ENCODE measurements at places on chromosomes 12 and 14. TPM values are rescaled to one million over a fixed set of nuclear protein-coding genes. Genes with fewer than 3 reads are reported as not detected.
A peak's percentile ranks its signal among the peaks of the same experiment; 100 is the strongest.

POTEM gene
- not detected for total RNA-seq

C12orf42 gene
- not detected for total RNA-seq

NRXN3 gene
- total RNA-seq, result 6.5 TPM

KRT74 gene
- not detected for total RNA-seq

GRCh38 chr12:25472453-25472852 lies 80.6 kb downstream of the LMNTD1 start:
- no peak for DNase-seq

- no peak for DNase-seq
Measured at GRCh38 chr12:5272018-5272785, 159.7 kb upstream of the NTF3 start.

DNA sequence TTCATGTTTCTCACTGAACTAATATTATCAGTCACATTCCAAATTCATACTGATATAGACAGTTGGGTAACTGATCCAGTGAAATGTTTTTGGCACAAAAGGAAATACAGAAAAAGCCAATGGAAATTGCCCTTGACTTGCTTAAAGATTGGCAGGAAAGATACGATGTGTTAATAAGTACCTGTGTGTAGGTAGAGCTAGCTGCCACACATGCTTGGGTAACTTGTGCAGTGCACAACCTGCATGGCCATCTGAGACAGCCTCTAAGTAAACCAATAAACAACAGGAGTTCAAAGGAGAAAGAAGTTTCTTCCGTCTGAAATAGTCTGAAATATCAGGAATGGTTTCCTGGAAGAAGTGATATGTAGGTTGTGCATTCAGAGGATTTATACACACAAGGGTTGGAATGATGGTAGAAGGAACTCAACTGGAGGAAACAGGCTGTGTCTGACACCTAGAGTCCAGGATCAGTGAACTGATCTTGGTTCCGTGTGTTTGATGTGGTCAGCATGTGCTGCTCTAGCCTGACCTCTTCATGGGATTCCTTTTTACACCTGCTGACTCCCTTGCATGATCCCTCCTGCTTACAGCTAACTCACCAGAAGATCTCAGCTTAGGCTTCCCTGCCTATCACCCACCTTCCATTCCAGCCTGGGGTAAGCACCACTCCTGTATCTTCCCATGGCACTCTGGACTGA lies 81.4 kb upstream of the KRR1 start:
- no peak for DNase-seq

- no peak for DNase-seq
Measured at GRCh38 chr12:116692605-116693004, 45.3 kb downstream of the SPRING1 start.

DNA sequence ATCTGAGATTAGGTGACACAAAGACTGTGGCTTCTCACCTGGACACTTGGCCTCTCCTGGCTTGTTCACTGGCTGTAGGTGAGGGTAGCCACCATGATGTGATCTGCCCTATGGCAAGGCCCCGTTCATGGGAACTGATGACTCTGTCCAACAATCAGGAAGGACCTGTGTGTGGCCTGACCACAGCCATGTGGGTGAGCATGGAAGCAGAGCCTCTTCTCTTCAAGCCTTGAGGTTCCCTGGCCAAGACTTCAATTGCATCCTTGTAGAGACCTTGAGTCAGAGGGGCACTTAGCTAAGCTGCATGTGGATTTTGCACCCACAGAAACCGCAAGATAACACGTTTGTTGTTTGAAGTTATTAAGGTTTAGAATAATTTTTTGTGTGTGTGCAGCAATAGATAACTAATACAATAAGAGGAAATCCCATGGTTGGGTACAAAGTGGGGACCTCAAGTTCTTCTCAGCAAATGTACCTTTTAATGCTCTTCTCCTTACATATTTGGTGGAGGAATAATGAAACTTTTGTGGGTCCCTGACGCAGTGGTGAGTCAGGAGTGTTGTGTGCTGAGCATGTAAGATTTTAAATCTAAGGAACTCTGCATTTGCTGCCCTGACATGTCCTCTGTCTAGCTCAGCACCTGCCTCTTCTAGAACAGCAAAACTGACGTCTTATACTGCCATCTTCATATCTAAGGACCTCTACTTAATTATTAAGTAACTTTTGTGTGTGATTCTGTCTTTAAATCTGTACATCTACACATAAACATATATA lies 27.5 kb upstream of the PLEKHG7 start:
- no peak for DNase-seq

DNA sequence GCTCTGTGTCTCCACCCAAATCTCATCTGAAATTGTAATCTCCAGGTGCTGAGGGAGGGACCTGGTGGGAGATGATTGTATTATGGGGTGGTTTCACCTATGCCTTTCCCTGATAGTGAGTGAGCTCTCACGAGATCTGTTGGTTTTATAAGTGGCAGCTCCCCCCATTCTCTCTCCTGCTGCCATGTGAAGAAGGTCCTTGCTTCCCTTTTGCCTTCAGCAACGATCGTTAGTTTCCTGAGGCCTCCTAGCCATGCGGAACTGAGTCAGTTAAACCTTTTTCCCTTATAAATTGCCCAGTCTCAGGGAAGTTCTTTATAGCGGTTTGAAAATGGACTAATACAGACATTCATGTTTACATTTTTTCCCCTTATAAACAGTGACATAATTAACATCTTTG lies 36.1 kb downstream of the PELI2 start:
- no peak for DNase-seq

DNA sequence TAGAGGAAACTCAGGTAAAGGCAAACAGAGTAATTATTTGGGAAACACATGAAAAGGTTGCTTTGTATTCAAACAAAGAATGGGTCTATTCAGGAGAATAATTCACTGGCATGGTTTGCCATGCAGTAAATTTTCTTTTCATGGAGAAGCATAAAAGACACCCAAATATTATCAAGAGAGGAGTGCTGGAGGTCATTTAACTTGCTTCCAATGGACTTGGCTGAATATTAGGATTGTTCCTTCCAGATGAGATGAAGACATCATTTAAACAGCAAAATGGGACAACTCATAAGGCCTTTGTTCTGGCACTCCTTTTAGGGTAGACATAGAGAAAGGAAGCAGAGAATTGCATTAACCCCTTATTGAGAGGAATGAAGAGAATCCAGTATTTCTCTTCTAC lies 38.7 kb downstream of the WIF1 start:
- DNase-seq, result no peak

DNA sequence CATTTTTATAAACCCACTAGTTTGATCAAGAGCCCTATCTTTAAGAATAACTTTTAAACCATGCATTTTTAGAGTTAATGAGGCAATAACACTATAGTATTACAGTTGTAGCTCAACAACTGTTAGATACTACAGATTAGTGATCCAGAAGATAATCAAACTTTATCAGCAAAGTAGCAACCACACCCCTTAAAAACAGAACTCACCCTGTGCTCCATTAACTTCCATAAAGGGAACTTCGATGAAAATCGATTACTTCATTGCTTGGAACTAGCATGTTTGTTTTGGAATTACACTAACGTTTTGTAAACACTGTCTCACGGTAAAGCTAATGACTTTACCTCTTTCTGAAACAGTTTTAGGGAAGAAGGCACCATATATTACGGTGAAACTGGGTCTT lies 1.4 kb downstream of the SGPP1 start:
- DNase-seq, result no peak

DNA sequence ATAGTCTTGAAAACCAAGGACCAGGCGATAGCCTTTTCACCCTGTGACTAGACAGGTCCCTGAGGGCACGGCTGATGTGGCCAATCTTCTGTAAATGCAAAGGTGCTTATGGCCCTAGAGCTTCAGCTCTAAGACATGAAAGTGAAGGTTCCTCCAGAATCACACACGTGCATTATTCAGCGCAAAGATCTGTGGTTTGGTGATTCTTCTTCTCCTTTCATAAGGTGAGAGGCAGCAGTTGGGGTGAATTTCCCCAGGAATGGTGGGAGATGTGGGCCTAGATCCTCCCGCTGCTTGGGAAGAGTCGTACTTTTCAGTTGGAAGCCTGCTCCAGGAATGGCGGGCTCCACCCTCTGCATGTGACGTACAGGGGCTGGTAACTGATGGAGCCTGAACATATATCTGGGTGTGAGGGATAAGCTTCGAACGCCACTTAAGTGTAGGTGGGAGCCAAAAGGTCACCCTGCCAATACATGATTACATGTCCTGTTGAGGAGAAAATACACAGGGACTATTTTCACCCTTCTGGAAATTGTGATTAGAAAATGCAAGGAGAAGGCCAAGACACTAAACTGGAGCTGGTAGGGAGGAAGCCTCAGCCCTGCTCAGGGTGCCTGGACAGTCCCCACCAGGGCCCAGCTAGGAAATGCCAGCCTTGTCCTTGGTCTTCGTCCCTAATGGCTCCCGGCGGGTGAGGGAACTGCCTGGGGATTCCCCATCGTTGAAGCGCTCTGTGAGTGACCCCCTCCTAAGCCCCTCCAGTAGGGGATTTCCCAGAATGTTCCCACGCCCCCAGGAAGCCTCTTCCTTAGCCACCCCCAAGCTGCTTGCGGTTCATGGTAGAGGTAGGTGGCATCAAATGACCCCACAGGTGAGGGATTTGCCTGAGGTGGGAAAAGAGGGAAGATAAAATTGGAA lies 17.6 kb downstream of the BATF start:
- no peak for DNase-seq

DNA sequence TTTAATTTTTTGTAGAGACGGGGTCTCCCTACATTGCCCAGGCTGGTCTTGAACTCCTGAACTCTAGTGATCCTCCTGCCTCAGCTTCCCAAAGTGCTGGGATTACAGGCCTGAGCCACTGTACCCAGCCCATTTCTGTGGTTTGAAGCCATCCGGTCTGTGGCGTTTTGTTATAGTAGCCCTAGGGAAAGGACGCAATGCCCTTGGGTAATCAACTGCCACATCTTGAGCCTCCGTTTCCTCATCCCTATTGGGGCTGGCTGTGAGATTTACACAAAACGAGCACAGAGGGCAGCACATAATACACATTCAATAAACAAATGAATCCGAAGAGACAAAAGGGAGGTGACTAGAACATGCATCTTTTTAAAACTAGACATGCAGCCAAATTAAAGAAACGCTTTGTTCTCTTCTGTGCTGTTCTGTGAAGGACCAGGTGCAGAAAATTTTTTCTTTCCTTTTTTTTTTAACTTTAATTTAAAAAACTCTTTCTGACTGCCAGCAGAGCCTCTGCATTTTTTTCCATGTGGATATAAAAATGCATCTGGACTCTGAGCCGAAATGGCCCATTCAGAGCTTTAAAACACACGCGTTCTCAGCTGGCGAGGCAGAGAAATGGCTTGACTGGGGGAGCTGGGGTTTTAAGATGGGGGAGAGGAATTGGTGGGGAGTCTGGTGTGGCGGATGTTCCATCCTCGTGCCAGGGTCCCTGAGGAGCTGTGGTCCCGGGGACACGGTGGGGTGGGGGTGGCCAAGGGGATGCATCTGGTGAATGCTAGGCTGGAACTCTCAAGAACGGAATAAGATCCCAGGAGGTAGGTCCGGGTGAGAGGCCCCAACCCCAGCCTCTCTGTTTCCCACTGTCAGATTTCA lies 119.0 kb downstream of the RBM19 start:
- no peak for DNase-seq

DNA sequence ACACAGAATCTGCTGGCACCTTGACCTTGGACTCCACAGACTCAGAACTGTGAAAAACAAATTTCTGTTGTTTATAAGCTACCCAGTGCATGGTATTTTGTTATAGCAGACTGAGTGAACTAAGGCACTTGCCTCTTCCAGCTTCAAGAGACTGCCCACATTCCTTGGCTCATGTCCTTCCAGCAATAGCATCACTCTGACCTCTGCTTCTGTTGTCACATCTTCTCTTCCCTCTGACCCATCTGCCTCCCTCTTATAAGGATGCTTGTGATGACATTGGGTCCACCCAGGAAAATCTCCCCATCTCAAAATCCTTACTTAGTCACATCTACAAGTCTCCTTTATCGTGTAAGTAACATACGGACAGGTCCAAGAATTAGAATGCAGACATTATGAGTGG lies 200.4 kb downstream of the PIK3C2G start:
- no peak for DNase-seq

- DNase-seq, result peak; percentile 44
Measured at GRCh38 chr12:6735448-6736191, 11.8 kb downstream of the COPS7A start.

GRCh38 chr14:55248411-55248810 lies 22.8 kb upstream of the FBXO34 start:
- no peak for DNase-seq

DNA sequence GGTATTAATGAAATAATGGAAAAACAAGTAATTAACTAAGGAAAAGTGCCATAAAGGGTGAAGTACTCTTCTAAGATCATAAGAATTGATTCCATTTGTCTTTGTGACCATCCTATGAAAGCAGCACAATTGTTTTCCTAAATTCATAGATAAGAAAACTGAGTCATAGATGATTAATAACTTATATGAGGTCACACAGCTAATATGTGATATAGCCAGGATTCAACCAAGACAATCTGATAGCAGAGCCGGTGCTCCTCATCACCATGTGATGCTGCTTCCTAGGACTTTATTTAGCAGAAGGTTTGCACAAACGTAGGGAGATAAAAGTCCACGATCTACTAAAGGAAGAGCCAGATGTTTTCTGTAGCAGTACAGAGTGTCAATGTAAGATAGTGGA lies 181.5 kb upstream of the SYT1 start:
- no peak for DNase-seq

DNA sequence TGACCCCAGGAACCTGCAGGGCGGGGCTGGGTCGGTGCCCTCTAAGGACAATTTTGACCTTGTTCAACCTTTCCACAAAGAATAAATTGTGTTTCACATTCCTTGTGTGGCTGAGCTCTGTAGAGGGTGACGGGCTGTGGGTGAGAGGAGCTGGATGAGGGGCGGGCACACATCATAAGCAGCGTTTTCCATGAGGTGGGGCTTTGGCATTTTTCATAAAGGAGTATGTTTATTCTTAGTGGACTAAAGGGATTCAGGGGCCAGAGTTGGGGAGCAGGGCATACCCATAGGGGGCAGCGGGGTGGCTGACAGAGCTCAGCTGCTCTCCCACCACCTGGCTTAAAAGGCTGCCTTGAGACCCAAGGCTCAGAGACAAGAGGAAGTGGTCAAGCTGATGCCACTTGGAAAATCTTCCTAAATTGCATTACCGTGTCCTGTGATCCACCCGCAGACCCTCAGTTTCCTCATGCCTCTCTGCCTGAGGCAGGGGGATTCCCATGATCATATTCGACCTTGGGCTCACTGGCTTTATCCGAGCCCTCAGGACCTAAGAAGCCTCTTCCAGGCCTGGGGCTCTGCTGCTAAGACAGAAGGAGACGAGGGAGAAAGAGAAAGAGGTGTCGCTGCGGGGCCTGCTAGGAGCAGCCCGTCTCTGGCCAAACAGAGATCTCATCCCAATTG lies 11.4 kb downstream of the MMP14 start:
- no peak for DNase-seq

- DNase-seq, result no peak
Measured at GRCh38 chr12:17810399-17810798, 279.6 kb downstream of the RERGL start.

- DNase-seq, result no peak
Measured at GRCh38 chr14:74655599-74656395, 43.8 kb upstream of the LTBP2 start.

GRCh38 chr14:83664389-83664788 lies 1865.6 kb upstream of the FLRT2 start:
- DNase-seq, result no peak

Measured in SJSA1 (cell line).